ENCODE measurements at places on chromosomes 16 and 17. TPM values are rescaled to one million over a fixed set of nuclear protein-coding genes. Genes with fewer than 3 reads are reported as not detected.

CDH5 gene
- polyA plus RNA-seq = 66.3 TPM

FGF11 gene
- 5.6 TPM for polyA plus RNA-seq

MYO1C gene
- polyA plus RNA-seq = 52.4 TPM

MT4 gene
- not detected for polyA plus RNA-seq

RCVRN gene
- 0.08 TPM for polyA plus RNA-seq

GFAP gene
- polyA plus RNA-seq = 0.81 TPM

MPO gene
- polyA plus RNA-seq = 7.0 TPM

SLC43A2 gene
- polyA plus RNA-seq = 28.1 TPM

WNT9B gene
- polyA plus RNA-seq = 4.6 TPM

- no peak for DNase-seq
These were observed 15.0 kb downstream of the THUMPD1 start for GRCh38 chr16:20726661-20727060.

GRCh38 chr17:2198927-2199326 is 104.7 kb downstream of the SMG6 start:
- no peak for DNase-seq

- DNase-seq = no peak
These were observed 159.5 kb downstream of the MSI2 start for GRCh38 chr17:57415751-57416207.

DNA sequence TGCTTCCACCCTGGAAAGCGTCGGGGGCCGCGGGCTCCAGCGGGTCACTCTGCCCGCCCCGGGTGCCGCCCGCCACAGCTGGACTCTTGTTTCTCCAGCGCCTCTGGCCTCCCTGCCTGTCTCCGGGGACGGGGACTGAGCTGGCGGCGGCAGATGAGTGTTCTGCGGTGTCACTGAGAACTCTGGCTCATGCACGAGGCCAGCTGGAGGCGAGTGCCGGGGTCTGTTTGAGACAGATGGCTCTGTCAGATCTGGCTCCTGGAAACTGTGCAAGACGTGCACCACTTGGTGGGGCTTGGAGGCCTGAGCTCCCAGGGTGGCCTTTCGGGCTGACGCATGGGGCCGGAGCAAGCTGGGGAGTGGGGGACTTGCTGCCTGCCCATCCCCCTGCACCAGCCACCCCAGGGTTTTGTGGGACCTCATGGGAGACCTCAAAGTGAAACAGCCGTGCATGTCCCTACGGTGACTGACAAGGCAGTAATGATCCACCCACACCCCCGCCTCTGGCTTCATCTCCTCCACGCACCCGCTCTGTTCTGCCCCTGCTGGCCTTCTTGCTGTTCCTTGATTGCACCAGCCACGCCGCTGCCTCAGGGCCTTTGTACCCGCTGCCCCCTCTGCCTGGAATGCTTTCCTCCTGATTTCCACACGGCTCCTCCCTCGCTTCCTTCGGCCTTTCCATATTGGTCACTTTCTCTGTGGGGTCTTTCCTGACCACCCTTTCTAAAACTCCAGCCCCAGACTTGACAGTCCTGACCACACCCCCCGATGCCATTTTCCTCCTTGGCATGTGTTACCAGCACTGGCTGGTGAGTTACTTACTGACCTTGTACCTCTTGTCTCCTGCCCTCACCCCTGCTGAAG is 174.9 kb upstream of the CIBAR2 start:
- DNase-seq = no peak

- no peak for DNase-seq
These were observed 27.1 kb upstream of the SCNN1B start for GRCh38 chr16:23274968-23275367.

DNA sequence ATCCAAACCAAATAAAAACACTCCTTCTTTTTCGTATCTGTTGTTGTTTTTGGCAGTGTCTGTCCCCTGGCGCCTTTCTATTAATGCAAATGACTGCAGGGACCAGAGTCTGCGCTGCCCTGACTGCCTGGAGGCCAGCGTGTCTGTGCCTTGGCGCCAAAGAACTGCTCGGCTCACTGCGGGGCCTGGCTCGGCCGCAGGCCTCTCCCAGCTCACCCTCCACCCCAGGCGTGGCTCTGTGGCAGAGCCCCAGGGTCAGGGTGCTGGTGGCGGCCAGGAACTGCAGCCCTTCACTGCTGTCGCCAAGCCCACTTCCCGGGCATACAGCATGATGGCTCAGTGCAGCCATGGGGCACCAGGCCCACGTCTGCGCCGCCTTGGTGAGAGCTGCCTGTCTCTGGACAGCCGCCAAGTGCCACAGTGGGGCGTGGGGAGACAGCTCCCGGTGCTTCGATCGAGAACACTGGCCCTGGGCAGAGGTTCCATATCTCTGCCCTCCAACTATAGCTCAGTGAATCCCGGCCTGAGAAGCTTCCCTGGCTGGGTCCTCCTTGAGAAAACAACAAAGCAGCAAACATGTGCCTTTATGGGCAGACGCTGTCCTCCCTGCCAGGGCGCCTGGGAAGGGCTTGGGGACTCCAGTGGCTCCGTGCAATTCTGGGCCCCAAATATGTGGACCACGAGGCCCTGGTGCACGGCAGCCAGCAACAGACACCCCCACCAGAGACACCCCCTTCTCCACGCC is 11.1 kb downstream of the CANT1 start:
- no peak for DNase-seq

DNA sequence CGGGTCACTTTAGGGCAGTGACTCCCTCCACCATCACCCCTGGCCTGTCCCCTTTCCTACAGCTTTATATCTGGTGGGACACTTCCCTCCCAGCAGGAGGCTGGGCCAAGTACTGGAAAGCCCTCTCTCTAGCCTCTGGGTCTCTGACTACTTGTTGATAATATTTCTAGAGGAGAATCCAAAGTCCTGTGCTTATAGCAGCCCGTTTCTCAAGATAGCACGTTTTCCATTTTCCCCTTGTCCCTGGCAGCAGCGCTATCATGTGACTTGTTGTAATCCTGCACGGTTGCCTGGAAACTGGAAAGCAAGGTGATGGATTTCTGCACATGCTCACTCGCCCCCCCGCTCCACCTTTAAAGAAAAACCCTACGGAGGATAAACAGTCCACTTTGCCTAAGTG is 3.3 kb upstream of the AXIN2 start:
- no peak for DNase-seq

GRCh38 chr17:74259667-74260524 is 14.1 kb upstream of the DNAI2 start:
- no peak for DNase-seq

- DNase-seq = no peak
These were observed at the start of gene OTOP3 for GRCh38 chr17:74935585-74936469. Gene OTOP3, plus strand, starts transcription at chr17:74935898. Its CDS starts 24 bp downstream, at chr17:74935922.

- DNase-seq = no peak
These were observed 10.1 kb downstream of the CYB5D1 start for GRCh38 chr17:7867881-7868329.

- peak; percentile 34 for DNase-seq
These were observed 22.9 kb upstream of the CDH13 start for GRCh38 chr16:82603784-82604411.

DNA sequence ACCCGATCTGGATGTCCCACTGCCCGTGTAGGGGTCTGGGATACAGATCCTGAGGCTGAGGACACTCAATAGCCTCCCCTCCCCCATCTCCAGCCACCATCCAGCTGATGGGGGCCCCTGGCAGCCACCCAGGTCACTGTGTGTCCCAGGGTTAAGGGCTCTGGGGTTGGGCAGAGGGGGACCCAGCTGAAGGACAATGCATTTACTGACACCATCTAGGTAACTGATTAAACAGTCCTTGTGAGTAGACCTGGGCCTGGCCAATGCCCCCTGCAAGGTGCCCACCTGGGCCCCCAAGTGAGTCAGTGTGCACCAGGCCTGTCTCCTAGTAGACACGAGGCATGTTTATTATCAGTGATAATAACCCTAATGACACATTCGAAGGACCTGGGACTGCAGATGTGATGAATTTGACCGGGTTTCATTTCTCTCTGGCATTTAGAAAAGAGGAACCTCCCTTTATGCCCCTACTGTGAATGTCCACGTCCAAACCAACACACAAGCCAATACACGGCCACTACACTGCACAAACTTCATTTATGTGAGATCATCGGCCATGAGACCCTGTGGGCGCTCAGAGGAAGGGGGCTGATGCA is 261.9 kb upstream of the FOXF1 start:
- no peak for DNase-seq

GRCh38 chr17:7687072-7687907 is at the start of gene TP53:
Gene TP53, minus strand, starts transcription at chr17:7687490. Its CDS starts 10,896 bp downstream, at chr17:7676594.
- DNase-seq = peak; percentile 87

- no peak for DNase-seq
These were observed 12.1 kb upstream of the ZFHX3 start for GRCh38 chr16:73059779-73060615.

- DNase-seq = no peak
These were observed 47.1 kb downstream of the TNRC6C start for GRCh38 chr17:78005452-78006171.

- no peak for DNase-seq
These were observed 21.3 kb upstream of the MFSD6L start for GRCh38 chr17:8820311-8821010.

DNA sequence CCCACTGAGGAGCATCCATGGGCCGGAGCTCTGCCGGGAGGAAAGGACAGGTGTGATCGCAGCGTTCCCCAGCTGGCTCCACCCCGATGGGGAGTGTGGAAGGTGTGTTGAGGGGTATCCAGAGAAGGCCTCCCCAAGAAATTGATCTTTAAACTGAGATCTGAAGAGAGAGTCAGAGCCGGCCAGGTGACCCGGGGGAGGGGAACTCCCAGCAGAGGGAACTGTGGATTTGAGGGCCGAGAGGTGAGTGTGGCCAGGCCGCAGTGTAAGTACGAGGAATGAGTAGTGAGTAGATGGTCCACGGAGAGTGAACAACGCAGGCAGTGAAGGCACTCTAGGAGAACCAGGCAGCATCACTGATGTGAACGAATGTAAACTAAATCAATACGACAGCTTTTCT is 80.2 kb downstream of the RPTOR start:
- no peak for DNase-seq

DNA sequence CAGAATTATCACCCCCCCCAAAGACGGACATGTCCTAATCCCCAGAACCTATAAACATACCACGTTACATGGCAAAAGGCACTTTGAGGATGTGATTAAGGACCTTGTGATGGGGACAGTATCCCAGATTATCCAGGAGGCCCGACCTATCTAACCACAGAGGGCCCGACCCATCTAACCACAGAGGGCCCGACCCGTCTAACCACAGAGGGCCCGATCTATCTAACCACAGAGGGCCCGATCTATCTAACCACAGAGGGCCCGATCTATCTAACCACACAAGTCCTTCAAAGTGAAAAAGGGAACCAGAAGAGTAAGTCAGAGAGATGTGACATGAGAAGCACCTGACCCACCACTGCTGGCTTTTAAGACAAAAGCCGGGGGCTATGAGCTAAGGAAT is 56.8 kb downstream of the ANKFY1 start:
- no peak for DNase-seq

DNA sequence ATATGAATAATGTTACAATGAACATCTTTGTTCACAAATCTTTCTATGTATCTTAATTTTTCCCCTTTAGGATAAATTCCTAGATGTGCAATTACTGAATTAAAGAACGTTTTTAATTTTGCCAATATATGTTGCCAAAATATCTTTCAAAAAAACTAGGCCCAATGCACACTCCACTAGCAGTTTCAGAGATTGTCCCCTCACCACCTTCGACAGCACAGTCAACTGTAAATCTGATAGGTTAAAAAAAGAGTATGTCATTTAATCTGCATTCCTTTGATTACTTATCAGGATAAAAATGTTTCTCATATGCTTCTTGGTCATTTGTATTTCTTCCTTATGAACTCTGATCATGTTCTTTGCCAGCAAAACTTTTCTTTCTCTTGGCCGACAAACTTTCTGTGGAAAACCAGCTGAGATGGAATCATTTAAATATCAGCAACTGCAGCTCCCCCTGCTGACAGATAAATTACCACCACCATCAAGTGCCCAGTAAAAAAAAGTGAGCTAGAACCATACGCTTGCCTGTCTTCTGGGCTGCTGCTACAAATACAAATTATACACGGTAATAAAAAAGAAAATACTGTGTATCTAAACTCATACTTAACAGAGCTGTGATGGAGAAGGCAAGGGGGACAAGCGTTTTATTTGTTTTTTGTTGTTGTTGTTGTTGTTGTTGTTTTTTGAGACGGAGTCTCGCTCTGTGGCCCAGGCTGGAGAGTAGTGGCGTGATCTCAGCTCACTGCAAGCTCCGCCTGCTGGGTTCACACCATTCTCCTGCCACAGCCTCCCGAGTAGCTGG is 19.6 kb upstream of the KANSL1 start:
- DNase-seq = peak; percentile 69

Measured in renal cortex interstitium (tissue), 15 donors.